ENCODE measurements at places on chromosomes 5 and 9.

GRCh38 chr5:154384480-154385235 lies 61.1 kb upstream of the SAP30L start:
- no peak for DNase-seq

DNA sequence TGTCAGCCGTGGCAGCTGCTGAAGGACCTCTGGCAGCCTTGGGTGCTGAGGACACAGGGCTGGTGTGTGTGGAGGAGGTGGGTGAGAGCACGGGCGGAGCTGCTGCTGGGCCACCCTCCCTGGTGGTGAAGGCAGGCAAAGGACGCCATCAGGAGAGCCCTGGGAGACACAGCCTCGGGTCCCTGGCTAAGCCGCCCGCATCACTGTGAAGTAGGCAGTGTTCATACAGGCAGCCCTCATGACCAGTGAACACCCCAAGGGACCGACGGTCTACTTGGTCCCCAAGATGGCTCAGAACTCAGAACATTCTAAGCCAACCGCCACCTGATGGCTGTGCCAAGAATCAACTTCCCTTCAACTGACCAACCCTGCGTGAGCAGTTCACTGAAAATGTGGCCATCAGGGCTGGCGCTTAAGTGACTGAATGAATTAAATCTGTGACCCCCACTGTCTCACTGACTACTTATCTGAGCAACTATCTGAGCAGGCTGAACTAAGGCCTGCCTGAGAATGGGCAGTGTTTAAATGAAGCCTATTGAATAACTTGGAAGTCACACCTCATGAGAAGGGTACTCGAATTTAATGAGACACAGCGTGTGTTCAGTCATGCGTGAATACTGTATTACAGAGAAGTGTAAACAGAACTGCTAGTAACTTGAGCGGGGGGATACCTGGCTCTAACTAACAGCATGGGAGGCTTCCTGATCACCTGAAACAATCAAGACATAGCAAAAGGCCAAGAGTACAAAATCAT lies 54.7 kb upstream of the SIMC1 start:
- DNase-seq = no peak

GRCh38 chr5:145463634-145464033 lies 371.5 kb downstream of the PRELID2 start:
- no peak for DNase-seq

- DNase-seq = no peak
Measured at GRCh38 chr5:104706600-104706999, 1144.0 kb upstream of the NUDT12 start.

DNA sequence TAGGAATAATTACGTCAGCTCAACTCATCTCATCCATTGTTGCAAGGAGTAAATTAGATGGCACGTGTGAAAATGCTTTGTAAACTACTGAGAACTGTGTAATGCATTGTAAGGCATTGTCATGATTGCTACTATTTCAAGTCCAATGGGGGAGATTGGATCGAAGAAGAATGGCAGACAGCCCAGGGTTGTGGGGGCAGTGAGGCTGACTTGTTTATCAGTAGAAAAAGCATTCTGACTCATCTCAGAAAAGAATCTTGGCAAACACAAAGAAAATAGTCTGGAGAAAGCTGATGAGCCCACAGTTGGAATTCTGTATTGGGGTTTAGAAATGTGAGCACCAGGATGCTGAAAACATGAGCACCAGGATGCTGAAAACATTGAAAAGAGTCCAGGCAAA lies 28.0 kb upstream of the DAP start:
- DNase-seq = no peak

DNA sequence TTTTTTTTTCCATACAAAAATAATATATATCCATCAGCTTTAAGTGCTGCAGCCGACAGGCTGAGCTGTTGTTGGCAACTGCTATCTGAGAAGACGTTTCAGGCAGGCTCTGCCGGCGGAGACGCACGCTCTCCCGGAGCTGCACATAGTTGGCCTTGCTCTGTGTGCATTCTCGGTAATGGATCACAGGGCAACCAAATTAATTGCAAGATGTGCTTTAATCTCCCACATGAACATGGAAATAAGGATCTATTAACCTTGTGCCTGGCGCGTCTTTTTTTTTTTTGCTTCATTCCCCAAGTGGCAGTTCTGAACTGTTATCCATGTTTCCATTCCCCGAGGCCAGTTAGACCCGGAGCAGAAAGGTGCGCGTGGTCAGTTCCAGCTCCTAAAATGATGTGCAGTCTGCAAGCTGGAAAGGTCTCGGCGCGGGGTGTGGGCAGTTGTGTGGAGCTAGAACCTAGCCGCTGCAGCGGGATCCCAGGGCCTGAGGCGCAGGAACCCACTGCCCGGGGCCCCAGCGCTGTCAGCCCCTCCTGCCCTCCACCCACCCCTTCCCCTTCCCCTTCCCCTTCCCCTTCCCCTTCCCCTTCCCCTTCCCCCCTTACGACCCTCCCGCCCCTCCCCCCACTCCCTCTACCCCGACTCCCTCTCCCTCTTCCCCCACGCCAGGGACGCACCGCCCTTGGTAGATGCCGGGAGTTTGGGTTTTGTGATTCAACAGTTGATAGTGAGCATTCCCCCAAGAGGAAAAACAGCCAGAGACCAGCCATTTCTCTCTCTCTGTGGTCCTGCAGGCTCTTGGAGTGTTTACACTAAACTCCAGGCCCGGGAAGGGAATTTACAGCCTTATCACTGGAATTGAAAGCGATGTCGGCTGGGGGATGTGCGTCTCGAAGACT lies 137.8 kb downstream of the CEP120 start:
- DNase-seq = no peak

- no peak for DNase-seq
Measured at GRCh38 chr9:130157079-130157478, 15.1 kb upstream of the NCS1 start.

DNA sequence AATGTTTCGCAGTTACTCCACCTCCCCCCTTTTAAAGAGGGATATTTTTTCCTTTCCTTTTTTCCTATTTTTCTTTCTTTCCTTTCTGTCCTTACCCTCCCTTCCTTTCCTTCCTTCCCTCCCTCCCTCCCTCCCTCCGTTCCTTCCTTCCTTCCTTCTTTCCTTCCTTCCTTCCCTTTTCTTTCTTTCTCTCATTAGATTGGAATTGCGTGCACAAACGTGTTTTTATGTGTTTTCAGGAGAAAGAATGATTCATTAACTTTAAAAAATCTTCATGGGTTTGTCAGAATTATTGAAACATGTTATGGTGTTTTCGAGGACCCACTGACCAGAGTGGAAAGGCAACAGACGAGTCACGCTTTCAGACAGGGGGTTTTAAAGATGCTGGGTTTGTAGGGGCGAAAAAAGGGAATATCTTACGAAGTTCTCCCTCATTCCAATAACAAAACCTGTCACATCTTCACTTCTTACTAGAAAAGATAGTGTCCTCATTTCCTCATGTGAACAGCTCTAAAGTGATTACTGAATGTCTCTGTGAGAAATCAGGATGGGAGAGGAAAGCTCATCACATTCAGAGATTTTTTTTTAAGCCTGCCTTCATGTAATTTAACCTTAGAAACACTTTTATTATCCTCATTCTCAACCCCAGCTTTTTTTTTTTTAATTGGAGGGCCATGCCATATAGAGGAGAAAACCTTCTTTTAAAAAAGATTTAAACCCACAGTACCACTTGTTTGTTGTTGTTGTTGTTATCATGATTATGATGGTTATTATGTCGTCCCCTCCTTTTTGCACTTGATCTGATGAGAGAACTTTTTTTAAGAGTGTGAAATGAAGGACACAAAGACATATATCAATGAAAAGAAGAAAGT lies 21.9 kb downstream of the NR2F1 start:
- DNase-seq = no peak

GRCh38 chr5:87785554-87786335 lies 373.0 kb upstream of the CCNH start:
- no peak for DNase-seq

DNA sequence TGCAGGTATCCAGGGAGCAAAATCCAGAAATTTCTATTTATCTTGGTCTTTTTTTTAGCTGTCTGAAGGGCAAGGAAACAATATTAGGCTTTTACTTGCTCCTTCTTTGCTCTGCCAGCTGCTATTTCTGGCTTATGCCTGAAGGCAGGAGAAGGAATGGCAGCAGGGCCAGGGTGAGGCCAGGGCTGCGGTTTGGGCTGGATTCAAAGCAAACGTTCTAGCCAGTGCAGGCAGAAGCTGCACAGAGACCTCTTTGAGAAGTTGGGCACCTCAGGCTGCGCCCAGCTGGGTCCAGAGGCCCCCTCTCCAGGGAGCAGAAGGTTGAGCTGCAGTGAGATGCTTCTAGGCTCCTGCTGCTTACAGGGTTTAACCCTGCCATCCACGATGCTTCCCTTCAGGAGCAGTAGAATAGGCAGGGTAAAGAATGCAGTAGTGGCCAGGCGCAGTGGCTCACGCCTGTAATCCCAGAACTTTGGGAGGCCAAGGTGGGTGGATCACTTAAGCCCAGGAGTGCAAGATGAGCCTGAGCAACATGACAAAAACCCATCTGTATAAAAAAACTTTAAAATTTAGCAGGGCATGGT lies 201.2 kb downstream of the ADCY2 start:
- no peak for DNase-seq

GRCh38 chr9:27622693-27623340 lies 49.5 kb upstream of the C9orf72 start:
- DNase-seq = no peak

DNA sequence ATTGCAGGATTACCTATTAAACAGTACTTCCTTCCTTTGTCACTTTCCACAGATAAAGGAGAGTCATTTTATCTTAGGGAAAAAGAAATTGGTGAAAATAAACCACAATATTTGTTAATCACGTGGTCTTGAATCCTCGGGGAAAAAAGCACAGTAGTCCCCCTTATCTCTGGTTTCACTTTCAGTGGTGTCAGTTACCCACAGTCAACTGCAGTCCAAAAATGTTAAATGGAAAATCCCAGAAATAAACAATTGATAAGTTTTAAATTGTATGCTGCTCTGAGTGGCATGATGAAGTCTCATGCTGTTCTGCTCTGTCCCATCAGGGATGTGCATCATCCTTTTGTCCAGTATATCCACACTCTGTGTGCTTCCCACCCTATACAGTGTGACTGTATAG lies 405.2 kb upstream of the MPDZ start:
- DNase-seq = no peak
